ENCODE measurements at places on chromosomes 7 and 10. TPM values are rescaled to one million over a fixed set of nuclear protein-coding genes. Genes with fewer than 3 reads are reported as not detected.
A peak's percentile ranks its signal among the peaks of the same experiment; 100 is the strongest.

- H3K36me3 ChIP-seq: peaks cover 26% of the 10 kb centered on the region
- DNase-seq: peak; percentile 91
- peak overlapping the region; percentile 78 for H3K4me3 ChIP-seq
- H3K4me1 ChIP-seq: peaks cover 17% of the 10 kb centered on the region
- H3K27ac ChIP-seq: peak overlapping the region; percentile 97
These were observed 6.4 kb downstream of the MAFK start for GRCh38 chr7:1536743-1537534.

GRCh38 chr7:521221-522070 lies 1.8 kb upstream of the PDGFA start:
- H3K27ac ChIP-seq: peak overlapping the region; percentile 98
- H3K4me3 ChIP-seq: peak overlapping the region; percentile 77
- H3K27me3 ChIP-seq: no peaks in the 10 kb centered on the region
- H3K36me3 ChIP-seq: no peaks in the 10 kb centered on the region

Gene SEMA3E
- 3.4 TPM for total RNA-seq

- DNase-seq: no peak
- no peak overlapping the region for H3K27ac ChIP-seq
- no peaks in the 10 kb centered on the region for H3K4me1 ChIP-seq
- H3K36me3 ChIP-seq: no peaks in the 10 kb centered on the region
- H3K4me3 ChIP-seq: no peak overlapping the region
- no peaks in the 10 kb centered on the region for H3K27me3 ChIP-seq
These were observed 549.4 kb downstream of the SORCS1 start for GRCh38 chr10:106615081-106615480.

DNA sequence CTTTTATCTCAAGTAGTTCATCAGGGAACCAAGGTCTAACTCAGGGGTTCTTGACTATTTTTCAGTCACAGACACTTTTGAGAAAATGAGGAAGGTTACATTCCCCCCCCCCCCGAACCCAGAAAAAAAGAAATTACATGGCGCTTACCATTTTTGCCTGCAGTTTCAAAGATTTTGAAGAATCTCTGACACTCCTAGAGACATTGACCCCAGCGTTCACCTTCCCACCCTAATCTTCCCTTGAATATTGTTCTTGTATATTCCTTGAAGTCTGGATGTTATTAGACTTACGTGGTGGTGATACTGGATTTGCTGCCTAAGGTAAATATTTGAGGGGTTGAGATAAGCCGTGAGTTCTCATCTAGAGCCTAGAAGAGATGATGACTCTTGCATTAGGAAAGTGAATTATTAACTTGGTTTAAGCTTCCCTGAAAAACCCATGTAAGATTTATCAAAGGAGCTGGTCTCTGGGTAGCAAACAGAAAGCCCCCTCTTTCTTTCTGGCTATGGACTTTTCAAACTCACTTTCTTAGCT lies 245.7 kb upstream of the FOXK1 start:
- H3K4me1 ChIP-seq: no peaks in the 10 kb centered on the region
- no peaks in the 10 kb centered on the region for H3K27me3 ChIP-seq
- H3K36me3 ChIP-seq: no peaks in the 10 kb centered on the region
- no peak for DNase-seq
- H3K4me3 ChIP-seq: no peak overlapping the region

DNA sequence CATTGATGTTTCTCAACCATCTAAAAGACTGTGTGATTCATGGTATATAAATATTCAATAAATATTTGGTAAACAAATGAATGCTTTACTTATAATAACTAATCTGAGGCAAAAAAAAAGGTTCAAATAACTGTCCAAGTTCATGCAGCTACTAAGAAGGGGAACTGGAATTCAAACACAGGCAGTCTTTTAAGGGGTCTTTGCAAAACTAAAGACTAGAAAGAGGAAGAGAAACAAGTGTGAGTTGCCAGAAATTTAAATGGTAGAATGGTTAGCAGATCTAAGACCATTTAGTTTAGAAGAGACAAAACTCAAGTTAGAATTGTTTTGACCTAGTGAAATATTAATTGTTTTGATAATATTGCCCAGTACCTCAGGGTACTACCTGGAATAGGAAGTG lies 642.0 kb upstream of the LRRN3 start:
- H3K36me3 ChIP-seq: no peaks in the 10 kb centered on the region
- DNase-seq: no peak
- H3K4me3 ChIP-seq: no peak overlapping the region

GRCh38 chr7:51635775-51636174 lies 319.2 kb upstream of the COBL start:
- no peak for DNase-seq
- no peak overlapping the region for H3K27ac ChIP-seq
- no peak overlapping the region for H3K4me3 ChIP-seq

- DNase-seq: no peak
- peaks cover 1% of the 10 kb centered on the region for H3K4me1 ChIP-seq
- no peaks in the 10 kb centered on the region for H3K27me3 ChIP-seq
- H3K27ac ChIP-seq: no peak overlapping the region
- H3K36me3 ChIP-seq: no peaks in the 10 kb centered on the region
- H3K4me3 ChIP-seq: no peak overlapping the region
These were observed 133.0 kb upstream of the TNS3 start for GRCh38 chr7:47714669-47715607.

DNA sequence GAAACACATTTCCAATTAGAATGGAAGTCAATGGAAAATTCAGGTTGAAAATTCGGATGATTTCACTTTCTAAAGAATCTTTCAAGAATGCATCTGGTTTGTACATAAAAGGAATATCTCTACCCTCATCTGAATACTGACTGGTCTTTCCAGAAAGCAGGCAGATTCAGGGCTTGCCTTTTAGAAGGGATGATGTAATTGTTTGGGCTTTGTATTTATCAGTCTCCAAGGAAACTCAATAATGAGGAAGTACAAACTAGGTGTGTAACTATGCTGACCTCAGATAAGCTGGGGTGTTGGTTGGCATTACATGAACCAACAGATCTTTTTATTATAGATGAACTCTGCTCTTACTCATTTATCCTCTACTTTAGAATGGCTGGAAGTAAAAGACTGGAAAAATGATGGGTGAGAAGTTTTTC lies 24.1 kb downstream of the PDLIM1 start:
- H3K27ac ChIP-seq: peak overlapping the region; percentile 86
- H3K27me3 ChIP-seq: no peaks in the 10 kb centered on the region
- DNase-seq: no peak
- peaks cover 25% of the 10 kb centered on the region for H3K36me3 ChIP-seq
- H3K4me1 ChIP-seq: peaks cover 80% of the 10 kb centered on the region

DNA sequence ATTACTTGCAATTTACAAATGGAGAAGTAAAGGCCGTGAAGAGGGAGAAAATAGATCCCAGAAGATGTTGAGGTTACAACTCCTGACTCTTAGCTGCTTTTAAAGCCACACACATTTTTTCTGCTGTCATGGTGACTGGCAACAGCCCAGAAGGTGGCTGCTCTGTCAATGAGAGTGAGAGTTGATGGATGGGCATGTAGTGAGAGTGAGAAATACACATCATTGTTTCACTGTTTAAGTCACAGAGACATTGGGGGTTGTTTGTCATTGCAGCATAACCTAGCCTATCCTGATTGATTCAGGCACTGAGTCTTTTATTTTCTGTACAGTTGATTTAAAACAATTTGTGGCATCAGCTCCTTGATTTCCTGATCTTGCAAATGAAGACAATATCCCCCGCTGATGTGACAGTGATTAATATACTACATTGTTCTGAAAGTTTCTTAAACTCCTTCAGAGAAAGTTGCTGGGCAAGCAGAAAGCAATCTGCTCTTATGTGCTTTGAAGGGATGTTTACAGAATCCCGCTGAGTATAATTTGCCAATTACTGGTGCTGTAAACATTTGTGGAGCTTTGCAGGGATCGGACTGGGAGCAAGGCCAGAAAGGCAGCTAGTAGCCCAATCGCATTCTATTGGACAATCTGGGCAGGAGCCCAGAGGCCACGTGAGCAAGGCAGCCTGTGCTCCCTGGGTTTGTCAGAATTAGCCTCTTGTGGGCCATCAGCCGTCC lies 229.6 kb downstream of the PRPF18 start:
- no peaks in the 10 kb centered on the region for H3K36me3 ChIP-seq
- no peak for DNase-seq
- no peak overlapping the region for H3K4me3 ChIP-seq
- H3K4me1 ChIP-seq: peaks cover 42% of the 10 kb centered on the region
- H3K27ac ChIP-seq: peak overlapping the region; percentile 2

DNA sequence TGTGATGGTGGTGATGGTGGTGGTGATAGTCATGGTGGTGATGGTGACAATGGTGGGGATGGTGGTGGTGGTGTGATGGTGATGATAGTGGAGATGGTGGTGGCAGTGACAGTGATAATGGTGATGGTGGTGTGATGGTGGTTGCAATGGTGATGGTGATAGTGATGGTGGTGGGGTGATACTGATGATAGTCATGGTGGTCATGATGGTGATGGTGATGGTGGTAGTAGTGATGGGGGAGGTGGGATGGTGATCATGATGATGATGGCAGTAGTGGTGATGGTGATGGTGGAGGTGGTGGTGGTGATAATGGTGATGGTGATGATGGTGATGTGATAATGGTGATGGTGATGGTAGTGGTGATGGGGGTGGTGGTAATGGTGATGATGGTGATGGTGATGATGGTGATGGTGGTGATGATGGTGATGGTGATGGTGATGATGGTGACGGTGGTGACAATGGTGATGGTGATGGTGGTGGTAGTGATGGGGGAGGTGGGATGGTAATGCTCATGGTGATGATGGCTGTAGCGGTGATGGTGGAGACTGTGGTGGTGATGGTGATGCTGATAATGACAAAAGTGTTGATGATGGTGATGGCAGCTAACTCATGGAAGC lies 4.7 kb upstream of the PWWP2B start:
- H3K4me3 ChIP-seq: no peak overlapping the region
- H3K4me1 ChIP-seq: no peaks in the 10 kb centered on the region
- no peak overlapping the region for H3K27ac ChIP-seq
- no peaks in the 10 kb centered on the region for H3K27me3 ChIP-seq

GRCh38 chr10:124949543-124949942 lies 7.6 kb downstream of the ZRANB1 start:
- peaks cover 33% of the 10 kb centered on the region for H3K4me1 ChIP-seq
- H3K27ac ChIP-seq: no peak overlapping the region
- no peaks in the 10 kb centered on the region for H3K27me3 ChIP-seq
- no peak overlapping the region for H3K4me3 ChIP-seq

DNA sequence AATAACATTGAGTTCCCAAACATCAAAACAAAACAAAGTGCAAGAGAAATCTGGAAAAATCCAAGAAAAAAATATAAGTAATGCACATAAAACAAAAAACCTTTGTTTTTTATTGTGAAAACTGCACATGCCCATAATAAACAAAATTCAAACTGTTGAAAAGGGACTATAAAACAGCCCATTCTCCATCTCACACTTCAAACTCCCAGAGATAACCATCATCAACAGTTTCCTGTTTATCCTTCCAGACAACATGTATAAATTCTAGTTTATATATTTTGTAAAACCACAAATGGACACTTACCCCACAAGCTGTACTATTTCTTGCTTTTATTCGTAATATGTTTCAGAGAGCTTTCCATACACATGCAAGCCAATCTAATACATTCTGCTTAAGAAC lies 79.3 kb downstream of the DPY19L1 start:
- DNase-seq: no peak
- H3K27me3 ChIP-seq: no peaks in the 10 kb centered on the region
- no peaks in the 10 kb centered on the region for H3K4me1 ChIP-seq
- no peak overlapping the region for H3K4me3 ChIP-seq

Gene NAT16
- total RNA-seq: not detected

- peaks cover 22% of the 10 kb centered on the region for H3K36me3 ChIP-seq
- no peak for DNase-seq
- peaks cover 5% of the 10 kb centered on the region for H3K4me1 ChIP-seq
- no peaks in the 10 kb centered on the region for H3K27me3 ChIP-seq
- peak overlapping the region; percentile 17 for H3K27ac ChIP-seq
These were observed 10.7 kb upstream of the NFKB2 start for GRCh38 chr10:102384606-102385429.

DNA sequence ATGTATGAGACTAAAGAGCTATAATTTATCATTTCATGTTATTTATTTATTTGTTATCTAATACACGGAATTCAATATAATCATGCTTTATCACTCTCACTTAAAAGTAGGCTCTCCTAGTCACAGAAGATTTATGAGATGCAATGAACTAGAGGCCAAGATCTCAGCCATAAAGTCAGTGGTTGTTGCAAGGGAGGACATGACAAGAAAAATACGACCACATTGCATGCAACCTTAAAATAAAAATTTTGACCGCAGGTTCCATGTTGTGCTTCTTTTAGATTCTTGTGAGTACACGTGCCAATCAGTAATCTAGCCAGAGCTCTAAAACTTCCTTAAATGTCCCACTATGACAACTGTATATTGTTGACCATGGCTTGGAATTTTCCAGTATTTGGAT lies 75.9 kb upstream of the SP8 start:
- no peaks in the 10 kb centered on the region for H3K4me1 ChIP-seq
- no peaks in the 10 kb centered on the region for H3K36me3 ChIP-seq
- H3K27ac ChIP-seq: no peak overlapping the region
- DNase-seq: no peak

GRCh38 chr7:126605056-126605455 lies 647.7 kb downstream of the GRM8 start:
- no peaks in the 10 kb centered on the region for H3K27me3 ChIP-seq
- H3K27ac ChIP-seq: no peak overlapping the region
- H3K4me3 ChIP-seq: no peak overlapping the region
- no peak for DNase-seq
- H3K36me3 ChIP-seq: no peaks in the 10 kb centered on the region

Gene C10orf53
- not detected for total RNA-seq

Gene LRIT1
- not detected for total RNA-seq
